ENCODE measurements at places on chromosomes 2 and 18.

GRCh38 chr2:68512966-68513365 lies 45.6 kb downstream of the APLF start:
- DNase-seq: no peak

DNA sequence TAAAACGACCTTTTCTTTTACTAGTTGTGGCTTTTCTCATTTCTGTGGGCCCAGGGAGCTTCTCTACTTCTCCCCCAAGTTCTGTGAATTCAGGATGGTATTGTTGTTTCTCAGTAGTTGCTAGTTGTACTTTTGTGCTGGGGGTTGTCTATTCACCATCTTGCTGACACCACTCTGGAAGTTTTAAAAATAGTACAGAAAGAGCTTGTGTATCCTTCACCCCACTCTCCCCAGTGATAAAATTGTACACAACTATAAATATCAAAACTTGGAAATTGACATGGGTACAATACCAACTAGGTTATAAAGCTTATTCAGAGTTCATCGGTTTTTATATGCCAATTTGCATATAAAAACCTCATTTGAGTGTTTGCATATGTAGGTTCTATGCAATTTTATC lies 45.3 kb upstream of the REEP1 start:
- DNase-seq: no peak

- DNase-seq: no peak
Measured at GRCh38 chr2:215796140-215796855, 217.1 kb downstream of the MREG start.

GRCh38 chr2:165618806-165619205 lies 149.3 kb downstream of the CSRNP3 start:
- DNase-seq: no peak

GRCh38 chr2:64250063-64250462 lies 105.8 kb upstream of the PELI1 start:
- no peak for DNase-seq

- DNase-seq: no peak
Measured at GRCh38 chr18:54187372-54187771, 37.1 kb downstream of the MBD2 start.

- no peak for DNase-seq
Measured at GRCh38 chr18:78069784-78070664, 820.4 kb downstream of the GALR1 start.
